ENCODE measurements at places on chromosomes 12 and 14.

DNA sequence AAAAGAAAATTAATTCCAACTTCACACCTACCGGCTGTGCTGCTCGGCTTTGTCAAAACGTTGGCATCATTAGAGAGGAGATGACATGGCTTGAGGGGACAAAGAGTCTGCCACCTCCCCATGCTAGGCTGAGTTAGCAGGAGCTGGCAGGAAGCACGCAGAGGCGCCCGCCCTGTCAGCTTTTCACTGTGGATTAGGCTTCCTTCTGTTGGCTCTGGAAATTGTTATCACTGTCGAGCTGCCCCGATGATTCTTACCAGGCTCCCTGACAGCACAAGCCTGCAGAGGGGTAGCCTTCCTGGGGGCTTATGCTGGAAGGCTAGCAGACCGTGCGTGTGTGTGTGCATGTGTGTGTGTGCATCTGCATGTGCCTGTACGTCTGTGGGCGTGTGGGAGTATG lies 490.9 kb upstream of the TBX3 start:
- DNase-seq, result no peak

DNA sequence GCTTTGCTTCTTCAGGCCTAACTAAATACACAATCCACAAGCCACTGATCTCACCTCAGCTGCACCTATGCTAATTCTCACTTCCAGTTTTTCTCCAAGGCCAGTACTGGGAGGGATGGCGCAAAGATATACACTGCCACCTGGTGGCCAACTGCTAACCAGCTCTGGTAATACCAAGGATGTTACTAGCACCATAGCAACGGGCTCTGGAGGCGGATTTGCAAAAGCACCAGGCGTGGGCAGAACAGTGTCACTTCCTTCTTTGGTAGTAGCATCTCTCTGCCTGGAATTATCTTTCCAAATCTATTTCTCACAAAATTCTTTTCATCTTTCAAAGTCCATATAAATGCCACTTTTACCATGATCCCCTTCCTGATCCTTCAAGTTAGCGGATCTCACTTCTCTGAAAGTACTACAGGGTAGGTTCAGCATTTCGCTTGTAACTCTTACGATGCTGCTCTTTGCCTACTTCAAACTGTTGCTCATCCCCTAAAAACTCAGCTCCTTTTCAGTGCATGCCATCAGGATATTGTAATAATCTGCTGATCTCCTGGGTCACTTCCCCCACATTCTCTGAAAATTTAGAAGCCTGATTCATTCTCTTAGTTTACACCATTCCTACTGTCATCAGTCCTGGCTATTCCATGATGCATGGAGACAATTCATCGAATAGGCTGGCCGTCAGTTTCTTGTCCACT lies 37.1 kb upstream of the FOXJ2 start:
- DNase-seq, result peak; percentile 51

GRCh38 chr12:92138144-92138543 lies 7.5 kb downstream of the BTG1 start:
- DNase-seq, result no peak

DNA sequence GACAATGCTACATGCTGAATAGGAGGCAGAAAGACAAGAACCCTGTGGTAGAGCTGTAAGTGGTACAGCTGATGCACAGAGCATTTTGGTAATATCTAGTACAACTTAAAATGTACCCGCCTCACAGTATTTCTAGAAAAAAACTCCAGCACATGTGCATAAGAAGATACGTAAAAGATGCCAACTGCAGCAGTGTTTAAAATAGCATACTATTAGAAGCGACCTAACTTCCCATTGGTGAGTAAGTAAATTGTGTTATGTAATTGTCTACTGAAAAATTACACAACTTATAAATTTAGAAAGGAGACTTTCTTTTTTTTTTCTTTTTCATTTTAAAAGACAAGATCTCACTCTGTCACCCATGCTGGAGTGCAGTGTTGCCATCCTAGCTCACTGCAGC lies 114.3 kb upstream of the CAND1 start:
- DNase-seq, result no peak

GRCh38 chr12:69978020-69978419 lies 153.0 kb downstream of the MYRFL start:
- DNase-seq, result no peak

DNA sequence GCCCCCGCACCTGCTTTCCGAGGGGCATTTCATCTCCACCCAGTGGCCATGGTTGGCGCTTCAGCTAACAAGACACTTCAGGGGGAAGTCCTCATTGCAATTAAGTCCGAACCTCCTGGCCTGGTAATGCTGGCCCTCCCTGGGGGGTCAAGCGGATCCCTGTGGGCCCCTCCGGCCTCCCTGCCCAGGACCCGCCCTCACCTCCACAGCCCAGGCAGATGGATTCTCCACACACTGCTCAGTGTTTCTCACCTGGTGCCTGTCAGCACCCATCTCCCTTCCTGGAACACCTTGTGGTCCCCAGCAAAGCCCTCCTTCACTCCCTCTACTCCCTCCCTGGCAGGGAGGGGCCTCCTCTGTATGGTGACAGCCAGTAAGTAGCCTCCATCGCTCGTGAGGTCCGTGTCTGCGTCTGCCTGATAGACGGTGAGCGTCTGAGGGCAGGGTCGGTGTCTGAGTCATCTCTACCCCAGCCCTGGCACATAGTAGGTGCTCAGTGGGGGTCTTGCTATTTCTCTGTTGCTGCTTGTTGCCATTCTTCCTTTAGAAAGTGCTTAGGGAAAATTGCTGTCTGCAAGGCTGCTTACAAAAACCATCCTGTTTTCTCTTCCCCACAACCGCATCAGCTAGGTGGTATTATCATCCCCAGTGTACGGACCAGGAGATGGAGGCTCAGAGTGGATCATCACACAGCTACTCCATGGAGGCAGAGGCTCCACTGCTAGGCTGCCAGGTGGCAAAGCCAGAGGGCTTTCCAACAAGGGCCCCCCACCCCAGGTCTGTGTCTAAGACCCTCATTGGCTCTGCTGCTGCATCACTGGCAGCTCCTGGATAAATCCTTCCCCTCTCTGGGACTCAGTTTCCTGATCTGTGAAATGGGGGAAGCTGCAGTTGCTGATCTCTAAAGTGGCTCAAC lies 39.7 kb upstream of the EML1 start:
- no peak for DNase-seq

DNA sequence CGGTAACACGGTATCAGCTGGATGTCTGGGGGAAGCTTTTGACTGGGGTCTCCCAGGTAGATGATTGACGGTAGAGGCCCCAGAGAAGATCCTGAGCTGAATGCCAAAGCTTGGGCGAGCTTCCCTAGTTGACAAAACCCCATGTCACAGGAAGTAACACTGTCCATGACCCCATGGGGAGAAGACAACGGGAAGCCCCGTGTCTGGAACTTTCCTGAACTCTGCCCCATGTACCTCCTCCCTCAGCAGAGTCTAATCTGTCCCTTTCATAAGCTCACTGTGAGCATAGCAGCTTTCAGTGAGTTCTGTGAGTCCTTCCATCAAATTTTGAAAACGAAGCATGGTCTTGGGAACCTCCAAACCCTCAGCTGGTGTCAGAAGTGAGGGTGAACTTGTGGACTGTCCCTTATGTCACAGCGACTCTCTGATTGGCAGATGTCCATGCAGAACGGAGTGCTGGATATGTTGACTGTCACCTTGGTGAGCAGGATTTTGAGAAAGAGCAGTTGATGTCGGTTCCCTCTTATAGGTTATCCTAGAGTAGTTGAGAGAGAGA lies 29.7 kb upstream of the BEGAIN start:
- DNase-seq, result no peak

- DNase-seq, result no peak
Observed at GRCh38 chr14:89566644-89567415, 149.8 kb upstream of the FOXN3 start.

GRCh38 chr12:77932216-77932615 lies 101.5 kb downstream of the NAV3 start:
- no peak for DNase-seq

DNA sequence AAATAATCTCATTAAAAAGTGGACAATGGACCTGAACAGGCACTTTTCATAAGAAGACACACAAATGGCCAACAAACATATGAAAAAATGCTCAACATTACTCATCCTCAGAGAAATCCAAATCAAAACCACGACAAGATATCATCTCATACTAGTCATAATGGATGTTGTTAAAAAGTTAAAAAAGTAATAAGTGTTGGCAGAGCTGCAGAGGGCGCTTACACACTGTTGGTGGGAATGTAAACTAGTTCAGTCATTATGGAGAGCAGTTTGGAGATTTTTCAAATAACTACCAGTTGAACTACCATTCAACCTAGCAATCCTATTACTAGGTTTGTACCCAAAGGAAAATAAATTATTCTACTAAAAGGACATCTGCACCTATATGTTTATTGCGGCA lies 47.2 kb downstream of the FOXG1 start:
- DNase-seq, result no peak

GRCh38 chr14:100546051-100546443 lies 41.2 kb downstream of the BEGAIN start:
- no peak for DNase-seq

GRCh38 chr14:96507723-96508122 lies 5.5 kb downstream of the PAPOLA start:
- DNase-seq, result no peak

- DNase-seq, result no peak
Observed at GRCh38 chr12:105057174-105057573, 27.1 kb downstream of the ALDH1L2 start.

GRCh38 chr12:46609674-46610073 lies 216.1 kb downstream of the SLC38A4 start:
- DNase-seq, result no peak

DNA sequence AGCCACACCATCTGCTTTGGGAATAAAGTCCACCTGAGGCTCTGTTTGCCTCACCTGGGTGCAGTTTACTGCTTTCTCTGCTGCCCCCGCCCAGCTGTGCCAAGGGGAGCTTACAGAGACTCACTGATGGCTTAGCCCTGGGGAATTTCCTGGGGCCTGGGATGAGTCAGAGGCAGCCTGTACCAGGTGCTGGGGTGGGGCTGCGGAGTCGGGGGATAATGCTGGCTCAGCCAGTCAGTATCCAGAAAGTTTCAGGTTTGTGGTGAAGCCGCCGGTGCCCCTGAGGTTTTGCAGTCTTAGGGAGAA lies 22.3 kb downstream of the PLEKHG3 start:
- no peak for DNase-seq

DNA sequence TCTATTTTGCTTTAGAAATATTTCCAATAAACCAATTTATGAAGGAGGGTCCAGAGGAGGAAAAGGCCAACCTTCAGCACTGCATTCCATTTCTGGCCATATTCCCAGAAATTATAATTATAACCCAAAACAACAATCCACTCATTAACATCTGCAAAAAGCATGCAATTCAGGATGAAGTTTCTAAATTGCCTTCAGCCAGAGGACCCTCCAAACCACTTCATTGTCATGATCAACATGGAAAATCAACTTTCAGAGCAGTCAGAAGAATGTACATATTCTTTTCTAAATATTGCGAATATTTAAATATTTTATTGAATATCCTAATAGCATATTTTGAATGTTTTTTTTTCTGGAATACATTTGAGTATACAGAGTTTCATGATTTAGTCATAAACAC lies 332.6 kb upstream of the TMEM132C start:
- no peak for DNase-seq

DNA sequence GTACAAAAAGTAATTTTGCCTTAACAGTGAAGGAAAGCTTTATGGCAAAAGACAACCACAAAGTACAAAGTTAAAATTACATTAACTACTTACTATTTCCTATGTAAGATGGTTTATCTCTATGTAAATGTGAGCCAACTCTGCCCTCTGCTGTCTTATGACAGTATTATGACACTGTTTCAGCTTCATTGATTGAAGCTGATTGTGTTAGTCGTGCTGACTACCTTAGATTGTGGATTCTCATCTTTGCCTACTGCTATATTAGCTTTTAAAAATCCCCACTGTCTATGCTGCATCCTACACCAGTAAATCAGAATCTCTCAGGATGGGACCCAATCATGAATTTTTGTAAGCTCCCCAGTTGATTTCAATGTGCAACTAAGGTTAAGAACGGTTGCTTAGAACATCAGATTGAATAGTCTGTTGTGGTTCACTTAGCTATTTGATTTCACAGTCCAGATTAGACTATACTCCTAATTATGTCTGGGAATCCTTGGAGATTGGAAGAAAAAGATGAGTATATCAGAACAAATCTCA lies 12.2 kb upstream of the SPTB start:
- peak; percentile 17 for DNase-seq

- peak; percentile 26 for DNase-seq
Observed at GRCh38 chr12:57175428-57176138, 28.2 kb upstream of the LRP1-AS start.

DNA sequence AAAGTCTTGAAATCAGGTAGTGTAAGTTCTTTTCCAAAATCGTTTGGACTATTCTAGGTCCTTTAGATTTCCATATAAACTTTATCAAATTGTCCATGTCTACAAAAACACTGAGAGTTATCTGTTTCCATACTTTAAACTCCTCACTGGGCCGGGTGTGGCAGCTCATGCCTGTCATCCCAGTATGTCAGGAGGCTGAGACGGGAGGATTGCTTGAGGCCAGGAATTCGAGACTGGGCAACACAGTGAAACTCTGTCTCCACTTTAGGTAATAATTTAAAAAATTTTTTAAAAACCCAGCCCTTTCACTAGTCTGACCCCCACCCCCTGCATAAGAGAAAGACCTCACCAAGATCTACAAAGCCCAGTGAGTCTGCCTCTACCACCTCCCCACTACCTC lies 6.4 kb upstream of the ISM2 start:
- DNase-seq, result no peak

- DNase-seq, result no peak
Observed at GRCh38 chr12:89379148-89379838, 27.0 kb upstream of the DUSP6 start.

DNA sequence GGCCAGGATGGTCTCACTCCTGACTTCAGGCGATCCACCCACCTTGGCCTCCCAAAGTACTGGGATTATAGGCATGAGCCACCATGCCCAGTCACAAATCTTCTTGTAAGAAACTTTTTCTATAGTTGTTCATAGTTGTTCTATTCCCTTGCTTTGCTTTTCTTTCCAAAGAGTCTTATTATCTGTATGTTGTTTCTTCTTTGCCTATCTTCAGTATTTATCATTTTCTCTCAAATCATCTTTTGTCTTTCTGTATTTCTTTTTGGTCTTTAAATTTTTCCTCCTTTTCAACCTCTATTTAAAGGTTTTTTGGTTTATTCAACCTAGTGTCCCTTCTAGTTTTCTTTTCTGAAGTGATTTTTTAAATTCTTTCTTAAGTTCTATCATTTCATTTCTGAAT lies 68.7 kb downstream of the LRP6 start:
- DNase-seq, result no peak

GRCh38 chr12:112837629-112838197 lies 46.2 kb downstream of the RPH3A start:
- no peak for DNase-seq

DNA sequence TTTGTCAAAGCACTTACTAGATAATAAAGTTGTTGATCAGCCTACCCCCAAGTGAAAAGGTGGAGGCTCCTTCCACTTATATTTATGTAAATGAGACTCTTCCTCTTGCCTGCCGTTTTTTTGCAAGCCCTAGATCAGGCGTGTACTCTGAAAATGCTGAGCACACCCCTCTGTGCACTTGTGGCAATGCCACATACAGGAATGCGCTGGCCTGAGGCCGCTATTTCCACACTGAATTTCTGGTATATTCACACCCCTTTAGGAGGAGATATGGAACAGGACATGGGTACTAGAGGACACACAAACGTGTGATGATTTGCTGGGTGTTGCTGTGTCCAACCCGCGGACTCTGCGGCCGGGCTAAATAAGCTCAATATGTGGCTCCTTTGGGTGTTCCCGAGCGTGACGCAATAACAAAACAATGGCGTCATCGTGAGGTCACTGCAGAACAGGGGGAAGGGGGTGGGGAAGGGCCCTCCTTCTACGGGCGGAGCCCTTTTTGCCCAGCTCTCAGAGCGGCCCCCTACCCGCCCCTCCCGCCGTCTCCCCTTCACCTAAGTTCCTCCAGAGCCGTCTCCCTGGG lies 554 bp upstream of the TSPAN31 start:
- peak; percentile 66 for DNase-seq

Data from stimulated activated CD4-positive, alpha-beta T cell treated with anti-CD3 and anti-CD28 coated beads, TNF-alpha, amount 100 ng/mL, for 1 hour (primary cell).